Skeletal muscle cell (primary cell): ENCODE measurements at places on chromosomes 11 and 22.
A peak's percentile ranks its signal among the peaks of the same experiment; 100 is the strongest.

- DNase-seq, result no peak
Observed at GRCh38 chr11:46480909-46481308, 89.3 kb upstream of the CHRM4 start.

GRCh38 chr11:9974375-9974774, 310.5 kb downstream of the SWAP70 start:
- DNase-seq, result no peak

DNA sequence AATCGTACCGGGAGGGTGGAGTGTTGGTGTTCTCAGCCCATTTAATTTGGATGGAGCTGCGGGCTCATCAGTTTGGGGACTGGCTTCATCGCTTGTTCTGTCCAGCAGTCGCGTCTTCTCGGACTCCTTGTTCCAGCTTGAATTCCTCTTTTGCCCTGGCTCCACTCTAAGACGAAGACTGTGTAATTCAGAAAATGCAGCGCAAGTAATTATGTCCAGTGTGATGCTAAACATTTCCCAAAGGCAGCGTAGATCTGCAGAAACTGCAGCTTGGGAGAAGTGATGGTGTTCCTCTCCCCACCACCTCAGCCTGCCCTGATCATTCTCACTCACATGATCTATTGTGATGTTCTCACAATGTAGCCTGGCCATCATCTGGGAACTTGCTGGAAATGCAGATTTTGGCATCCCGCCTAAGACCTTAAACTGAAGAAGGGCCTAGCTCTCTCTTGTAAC, 666 bp downstream of the SLC25A18 start:
- DNase-seq, result peak; percentile 62

DNA sequence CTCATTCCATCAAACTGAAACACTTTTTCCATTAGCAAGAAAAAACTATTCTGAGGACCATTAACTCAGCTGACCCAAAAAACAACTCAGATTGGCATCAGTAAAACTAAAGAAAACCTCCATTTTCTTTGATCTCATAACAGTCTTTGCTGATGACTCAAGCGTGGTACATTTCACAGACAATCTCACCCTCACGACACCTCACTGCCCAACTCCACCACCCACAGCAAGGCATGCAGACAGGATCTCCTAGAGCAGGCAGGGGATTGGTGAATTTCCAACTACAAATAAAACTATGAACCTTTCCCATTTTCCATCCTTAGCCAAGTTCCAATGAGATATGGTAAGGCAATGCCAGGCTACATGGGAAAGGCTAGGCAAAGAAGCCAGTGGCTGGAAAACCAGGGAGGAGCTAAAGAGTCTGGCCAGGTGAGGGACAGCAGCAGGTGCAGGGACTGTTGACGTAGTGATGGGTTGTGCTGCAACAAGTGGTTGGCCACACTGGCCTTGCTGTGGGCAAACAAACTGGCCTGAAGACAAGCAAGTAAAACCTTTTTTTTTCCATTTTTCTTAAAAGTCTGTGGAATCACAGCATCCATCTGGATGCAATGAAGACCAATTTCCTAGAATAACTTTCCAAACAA, 97.2 kb downstream of the SERGEF start:
- no peak for DNase-seq

- DNase-seq, result no peak
Observed at GRCh38 chr11:88280673-88281316, 56.7 kb downstream of the CTSC start.

DNA sequence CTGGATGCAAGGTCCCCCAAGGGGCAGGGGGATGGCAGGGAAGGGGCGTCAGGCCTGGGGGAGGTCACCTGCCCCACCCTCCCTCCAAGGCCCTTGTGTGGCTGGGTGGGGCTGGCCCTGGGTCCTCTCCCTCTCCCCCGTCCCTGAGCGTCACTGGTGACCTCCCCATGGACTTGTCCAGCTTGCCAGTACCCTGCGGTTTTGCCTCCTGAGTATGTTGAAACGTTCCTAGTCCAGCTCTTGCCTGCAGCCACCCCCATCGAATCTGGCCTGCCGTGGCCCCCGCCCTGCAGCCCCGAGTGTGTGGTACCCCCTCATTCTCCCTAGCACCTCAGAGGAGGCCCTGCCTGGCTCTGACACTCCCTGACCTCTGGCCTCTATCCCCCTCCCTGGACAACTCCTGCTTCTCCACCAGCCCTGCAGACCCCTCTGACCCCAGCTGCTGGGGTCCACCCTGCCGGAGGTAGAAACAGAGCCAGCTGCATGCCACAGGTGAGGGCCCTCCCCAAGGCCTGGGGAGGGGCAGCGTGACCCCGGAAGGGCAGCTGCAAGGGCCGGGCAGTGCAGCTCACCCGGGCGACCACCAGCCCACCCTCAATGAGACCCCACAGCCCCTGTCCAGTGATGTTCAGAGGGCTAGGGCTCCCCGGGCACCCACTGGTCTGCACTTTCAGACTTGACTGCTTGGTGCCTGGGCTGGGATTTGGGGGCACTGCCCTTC, 4.1 kb upstream of the MUC6 start:
- no peak for DNase-seq

DNA sequence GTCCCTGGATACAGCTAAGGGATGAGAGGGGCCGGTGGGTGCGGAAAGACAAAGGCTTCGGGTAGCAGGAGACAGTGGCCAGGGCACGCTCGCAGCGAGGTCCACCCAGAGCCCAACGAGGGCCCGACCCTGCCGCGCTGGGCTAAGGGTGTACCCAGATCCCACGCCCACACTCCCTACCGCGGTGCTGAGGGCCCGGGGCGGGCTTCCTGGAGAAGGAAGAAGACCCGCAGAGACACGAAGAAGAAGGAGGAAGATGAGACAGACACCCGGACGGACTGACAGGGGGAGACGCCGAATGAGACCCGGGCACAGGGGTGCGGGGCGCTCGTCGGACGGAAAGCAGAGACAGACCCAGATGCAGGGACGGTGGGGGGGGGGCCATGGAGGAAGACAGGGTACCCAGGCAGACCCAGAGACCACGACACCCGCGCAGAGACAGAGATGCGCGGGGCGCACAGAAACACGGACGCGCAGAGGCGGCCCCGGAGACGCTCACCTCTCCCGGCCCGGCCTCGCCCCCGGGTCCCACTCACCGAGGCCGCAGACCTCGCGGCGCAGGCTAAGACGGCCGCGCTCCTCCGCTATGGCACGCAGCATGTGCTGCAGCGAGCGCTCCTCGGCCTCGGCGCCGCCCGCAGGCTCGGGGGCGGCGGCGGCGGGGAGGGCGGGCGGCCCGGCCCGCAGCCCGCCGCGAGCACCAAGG, 437 bp downstream of the KIAA0930 start:
- no peak for DNase-seq

DNA sequence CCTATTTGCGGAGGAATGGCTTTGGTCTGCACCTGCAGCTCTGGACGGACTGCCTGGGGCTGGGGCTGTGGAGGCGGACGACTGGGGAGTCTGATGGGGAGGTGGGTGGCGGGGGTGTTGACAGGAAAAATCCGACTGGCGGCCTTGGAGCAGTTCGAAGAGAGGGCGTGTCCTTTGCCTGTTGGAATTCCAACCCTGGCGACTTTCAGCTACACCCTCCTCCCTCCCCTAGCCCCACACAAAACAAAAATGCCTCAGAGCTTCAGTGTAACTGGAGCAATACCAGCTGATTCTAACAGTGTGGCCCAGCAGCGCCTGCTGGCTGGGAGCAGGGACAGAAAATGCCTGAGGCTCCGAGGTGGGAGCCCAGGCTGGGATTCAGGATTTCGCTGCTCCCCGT, 85.4 kb downstream of the ATXN10 start:
- DNase-seq, result no peak

DNA sequence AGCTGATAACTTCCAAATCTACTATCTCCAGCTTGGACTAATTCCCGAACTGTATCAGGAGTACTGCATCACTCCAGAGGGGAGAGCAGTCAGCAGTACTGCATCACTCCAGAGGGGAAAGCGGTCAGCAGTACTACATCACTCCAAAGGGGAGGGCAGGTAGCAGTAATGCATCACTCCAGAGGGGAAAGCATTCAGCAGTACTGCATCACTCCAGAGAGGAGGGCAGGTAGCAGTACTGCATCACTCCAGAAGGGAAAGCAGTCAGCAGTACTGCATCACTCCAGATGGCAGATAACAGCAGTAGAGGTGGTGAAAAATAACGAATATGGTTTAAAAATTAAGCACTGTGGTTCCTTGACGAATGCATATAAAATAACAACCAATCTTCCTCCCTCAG, 8.4 kb downstream of the CWC15 start:
- DNase-seq, result no peak

GRCh38 chr22:42725606-42726355, 5.1 kb upstream of the A4GALT start:
- DNase-seq, result no peak

DNA sequence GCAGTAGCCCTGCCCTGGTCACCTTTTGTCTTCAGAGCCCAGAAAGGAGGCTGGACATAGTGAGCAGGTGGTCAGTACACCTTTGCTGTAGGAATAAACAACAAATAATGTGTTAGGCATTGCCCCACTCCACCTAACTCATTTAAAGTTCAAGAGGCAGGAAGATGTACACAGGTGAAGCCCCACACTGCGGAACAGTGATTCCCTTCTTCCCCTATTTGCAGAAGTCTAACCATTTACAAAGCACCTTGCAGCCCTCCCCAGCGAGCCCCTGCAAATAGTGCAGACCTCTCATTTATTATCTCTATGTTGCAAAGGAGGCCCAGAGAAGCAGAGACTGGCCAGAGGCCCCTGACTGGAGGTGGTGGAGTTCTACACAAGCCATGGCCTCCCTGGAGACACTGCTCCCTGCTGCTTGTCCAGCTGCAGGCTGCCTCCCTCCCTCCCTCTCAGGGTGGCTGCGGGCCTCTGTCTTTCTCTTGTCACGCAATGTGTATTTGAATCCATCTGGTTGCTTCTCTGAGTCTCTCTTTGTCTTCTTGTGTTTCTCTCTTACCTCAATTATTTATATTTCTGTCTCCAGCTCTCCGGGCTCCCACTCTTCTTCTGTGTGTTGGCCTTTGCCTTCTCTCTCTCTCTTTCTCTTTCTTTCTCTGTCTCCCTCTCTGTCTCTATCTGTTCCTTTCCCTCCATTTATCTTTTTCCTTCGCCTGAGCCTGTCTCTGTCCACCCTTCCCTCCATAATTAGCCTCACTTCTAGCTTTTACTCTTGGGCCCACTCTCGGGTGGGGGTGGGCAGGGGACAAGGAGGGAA, 59.1 kb upstream of the PRDM11 start:
- DNase-seq, result no peak

DNA sequence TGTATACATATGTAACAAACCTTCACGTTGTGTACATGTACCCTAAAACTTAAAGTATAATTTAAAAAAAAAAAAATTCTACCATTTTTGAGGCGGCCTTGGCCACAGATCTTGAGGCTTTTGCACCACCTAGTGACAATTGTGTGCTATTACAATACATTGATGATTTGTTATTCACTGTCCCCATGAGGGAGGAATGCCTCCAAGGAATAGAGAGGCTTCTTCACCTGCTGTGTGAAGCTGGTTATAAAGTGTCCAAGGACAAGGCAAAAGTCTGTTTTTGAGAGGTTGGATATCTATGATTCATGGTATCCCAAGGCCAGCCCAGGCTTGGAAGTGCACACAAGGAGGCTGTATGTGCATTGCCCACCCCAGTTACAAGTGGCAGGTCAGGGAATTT, 30.7 kb downstream of the SLC22A25 start:
- no peak for DNase-seq
